LNCaP clone FGC (cell line): ENCODE measurements at places on chromosomes 16 and 17.

DNA sequence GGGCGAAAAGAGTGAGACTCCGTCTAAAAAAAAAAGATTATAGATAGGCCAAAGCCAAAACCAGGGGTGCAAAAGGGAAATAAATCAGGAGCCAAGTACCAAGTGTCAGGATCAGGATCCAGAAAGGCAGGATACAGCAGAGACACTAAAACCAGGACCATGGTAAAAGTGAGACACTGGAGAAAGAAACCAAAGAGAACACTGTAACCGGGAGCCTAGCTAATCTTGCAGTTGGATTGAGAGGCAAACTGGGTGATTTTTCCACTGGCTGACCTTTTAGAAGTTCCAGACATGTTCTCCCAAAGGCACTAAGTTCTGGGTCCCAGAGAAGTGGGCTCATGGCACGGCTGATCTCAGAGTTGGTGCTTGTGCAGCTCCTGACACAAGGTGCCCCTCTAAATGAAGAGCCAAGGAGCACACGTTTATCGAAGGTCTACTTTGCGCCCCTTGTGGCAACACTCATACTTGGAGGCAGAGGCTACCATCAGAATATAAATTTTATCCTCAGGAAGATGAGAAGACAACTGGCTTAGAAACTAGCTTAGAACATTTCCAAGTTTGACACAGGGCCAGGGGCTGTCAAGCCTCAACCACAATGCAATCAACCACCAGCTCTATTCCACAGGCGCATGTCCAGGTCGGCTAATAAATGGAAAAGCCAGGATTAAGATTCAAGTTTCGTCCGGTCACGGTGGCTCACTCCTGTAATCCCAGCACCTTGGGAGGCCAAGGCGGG is 27.5 kb upstream of the HELZ start:
- no peak for DNase-seq

DNA sequence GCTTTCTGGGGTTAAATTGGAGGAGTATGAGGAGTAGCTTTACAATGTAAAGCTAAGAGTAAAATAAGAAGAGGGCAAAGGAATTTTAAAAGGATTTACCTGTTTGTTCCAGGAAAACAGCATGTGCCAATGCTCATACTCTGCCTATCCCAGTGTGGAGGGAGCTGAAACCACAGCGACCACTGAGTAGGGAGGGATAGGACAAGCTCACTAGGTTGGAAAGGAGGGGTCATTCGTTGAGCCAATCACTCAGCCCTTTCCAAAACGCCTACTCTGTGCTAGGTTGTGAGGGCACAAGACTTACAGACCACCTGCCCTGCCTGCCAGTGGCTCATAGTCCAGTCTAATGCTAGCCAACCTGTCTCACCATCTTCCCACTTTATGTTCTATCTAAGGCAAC is 1.1 kb upstream of the DNAJC7 start:
- no peak for DNase-seq

GRCh38 chr17:42866216-42866615 is 15.2 kb downstream of the AOC3 start:
- DNase-seq = no peak

DNA sequence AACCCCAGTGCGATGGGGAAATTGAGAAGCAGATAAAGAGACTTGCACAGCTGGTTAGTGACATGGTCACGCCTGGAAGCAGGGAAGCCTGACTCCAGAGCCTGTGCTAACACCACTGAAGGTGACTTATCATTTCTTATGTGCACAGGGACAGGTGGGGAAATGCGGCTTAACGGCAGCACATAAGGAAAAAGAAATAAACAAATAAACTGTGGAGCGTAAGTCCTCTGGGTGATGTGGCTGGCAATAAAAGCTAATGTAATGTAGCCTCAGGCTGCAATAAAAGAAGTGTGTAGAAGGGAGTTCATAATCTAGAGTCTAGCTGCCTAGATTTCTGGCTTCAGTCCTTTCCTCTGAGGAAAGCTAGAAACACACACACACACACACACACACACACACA is 10.6 kb downstream of the CDH11 start:
- DNase-seq = peak; percentile 69

DNA sequence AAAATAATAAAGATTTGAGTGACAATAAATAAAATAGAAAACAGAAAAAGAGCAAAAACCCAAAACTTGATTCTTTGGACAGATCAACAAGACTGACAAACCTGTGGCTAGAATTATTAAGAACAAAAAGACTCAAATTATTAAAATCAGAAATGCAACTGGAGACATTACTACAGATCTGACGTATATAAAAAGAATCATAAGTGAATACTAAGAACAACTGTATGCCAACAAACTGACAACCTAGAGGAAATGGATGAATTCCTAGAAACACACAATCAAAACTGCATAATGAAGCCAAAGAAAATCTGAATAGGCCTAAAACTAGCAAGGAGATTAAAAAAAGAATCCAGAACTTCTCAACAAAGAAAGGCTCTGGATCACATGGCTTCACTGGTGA is 47.4 kb downstream of the NETO2 start:
- DNase-seq = no peak

- no peak for DNase-seq
These were observed 440 bp upstream of the ZNF778 start for GRCh38 chr16:89217138-89217387.

- DNase-seq = no peak
These were observed 38.9 kb downstream of the UBE2G1 start for GRCh38 chr17:4327606-4328005.

DNA sequence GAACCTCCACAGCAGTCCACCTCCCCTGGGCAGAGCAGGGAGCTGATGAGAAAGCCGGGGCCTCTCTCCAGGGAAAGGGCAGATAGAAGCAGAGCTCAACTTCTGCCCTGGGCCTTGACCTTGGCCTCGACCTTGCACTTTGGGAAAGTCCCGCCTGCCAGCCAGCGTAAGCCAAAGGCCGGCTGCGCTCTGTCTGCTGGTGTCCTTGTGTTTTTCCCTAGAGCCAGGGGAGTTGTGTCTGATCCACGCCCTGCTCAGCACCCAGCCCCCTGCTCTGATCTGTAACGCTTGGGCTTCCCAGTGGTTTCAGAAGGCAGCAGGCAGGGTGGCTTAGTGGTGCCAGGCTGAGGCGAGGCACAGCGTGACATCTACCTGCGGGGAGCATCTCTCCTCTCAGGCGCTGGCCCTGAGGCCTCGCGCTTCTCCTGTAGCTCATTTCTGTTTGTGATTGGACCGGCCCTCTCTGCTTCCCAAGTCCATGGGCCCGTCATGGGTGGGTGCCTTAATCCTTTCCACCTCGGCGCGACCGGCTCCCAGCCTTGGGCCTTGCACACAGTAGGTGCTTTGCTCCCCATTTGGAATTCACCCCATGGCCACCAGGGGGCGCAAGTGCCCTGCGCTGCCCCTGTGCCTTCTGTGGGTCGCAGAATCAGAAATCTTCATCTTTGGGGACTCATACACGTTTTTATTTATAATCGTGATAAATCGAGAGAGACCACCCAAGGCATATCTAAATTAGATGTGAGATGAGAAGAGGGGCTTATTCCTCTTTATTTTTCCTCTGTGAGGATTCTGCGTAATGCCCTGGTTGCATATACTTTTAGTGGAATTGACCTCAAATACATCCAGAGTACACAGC is 24.2 kb downstream of the SGSH start:
- no peak for DNase-seq

GRCh38 chr16:65410801-65411200 is 288.9 kb upstream of the CDH11 start:
- DNase-seq = no peak

- no peak for DNase-seq
These were observed 438.0 kb upstream of the ZFHX3 start for GRCh38 chr16:73485880-73486279.

DNA sequence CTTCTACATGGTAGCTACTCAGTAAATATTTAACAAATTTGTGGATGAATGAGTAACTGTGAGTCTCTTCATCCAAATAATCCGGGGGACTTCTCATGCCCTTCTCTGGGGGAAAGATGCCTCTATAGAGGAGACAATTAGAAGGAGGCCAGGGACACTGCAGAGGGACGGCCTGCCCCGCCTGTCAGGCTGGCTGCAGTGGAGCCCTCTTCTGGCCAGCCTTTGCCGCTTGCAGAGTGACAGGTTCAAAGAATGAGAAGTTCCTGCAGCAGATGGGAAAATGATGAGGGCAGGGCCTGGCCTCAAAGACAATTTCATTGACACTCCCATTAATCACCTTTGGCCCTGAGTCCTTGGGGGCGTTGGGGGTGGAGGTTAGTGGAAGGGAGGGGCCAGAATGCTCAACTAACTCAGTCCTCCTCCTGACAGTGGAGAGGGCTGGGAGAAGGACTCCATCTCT is 339.0 kb downstream of the MAF start:
- no peak for DNase-seq

GRCh38 chr17:39702901-39703893 is 3.3 kb downstream of the ERBB2 start:
- DNase-seq = peak; percentile 98

DNA sequence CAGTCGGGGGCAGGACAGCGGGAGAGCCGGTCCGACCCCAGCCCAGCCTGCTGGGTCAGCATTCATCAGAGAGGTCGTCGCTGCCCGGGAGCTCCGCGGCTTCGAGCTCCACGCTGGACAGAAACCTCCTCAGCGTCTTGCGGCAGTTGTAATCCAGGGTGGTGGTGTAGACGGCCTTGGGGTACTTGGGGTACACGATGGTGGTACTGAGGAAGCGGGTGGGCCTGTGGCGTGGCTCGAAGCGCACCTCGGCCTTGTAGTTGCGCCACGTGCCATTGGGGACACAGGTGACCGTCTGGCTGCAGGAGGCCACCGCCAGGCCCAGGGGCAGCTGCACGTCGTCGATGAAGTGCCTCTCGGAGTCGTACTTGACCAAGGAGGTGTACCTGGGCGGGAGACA is 90.5 kb upstream of the RPH3AL start:
- DNase-seq = no peak

GRCh38 chr17:8141045-8141444 is 11.2 kb downstream of the PER1 start:
- DNase-seq = no peak
